ENCODE measurements at places on chromosomes 1 and 21. TPM values are rescaled to one million over a fixed set of nuclear protein-coding genes. Genes with fewer than 3 reads are reported as not detected.

TPTE gene
- not detected for polyA plus RNA-seq

DNA sequence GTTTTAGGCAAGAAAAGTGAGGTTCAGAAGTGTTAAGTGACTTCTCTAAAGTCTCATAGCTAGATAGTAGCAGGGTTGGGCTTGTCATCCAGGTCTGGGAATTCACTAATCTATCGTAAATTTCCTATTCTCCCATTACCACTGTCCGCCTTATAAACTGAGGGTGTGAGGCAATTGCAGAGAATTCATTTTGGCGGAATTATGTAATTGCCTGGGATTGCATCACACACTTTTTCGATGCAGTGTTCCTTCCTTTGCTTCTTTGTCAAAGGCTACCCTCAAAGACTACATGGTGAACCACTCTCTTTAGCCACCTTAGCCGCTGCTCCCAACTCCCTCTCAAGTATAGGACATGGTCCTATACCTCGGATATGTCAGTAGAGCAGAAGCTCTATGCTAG lies 19.1 kb downstream of the SELP start:
- H3K36me3 ChIP-seq = no peaks in the 10 kb centered on the region
- no peak overlapping the region for H3K27ac ChIP-seq
- peaks cover 7% of the 10 kb centered on the region for H3K27me3 ChIP-seq
- no peak overlapping the region for H3K4me3 ChIP-seq
- no peaks in the 10 kb centered on the region for H3K4me1 ChIP-seq

GRCh38 chr1:5110508-5110907 lies 456.1 kb downstream of the AJAP1 start:
- no peaks in the 10 kb centered on the region for H3K36me3 ChIP-seq
- no peak overlapping the region for H3K4me3 ChIP-seq
- peaks cover 3% of the 10 kb centered on the region for H3K27me3 ChIP-seq

DNA sequence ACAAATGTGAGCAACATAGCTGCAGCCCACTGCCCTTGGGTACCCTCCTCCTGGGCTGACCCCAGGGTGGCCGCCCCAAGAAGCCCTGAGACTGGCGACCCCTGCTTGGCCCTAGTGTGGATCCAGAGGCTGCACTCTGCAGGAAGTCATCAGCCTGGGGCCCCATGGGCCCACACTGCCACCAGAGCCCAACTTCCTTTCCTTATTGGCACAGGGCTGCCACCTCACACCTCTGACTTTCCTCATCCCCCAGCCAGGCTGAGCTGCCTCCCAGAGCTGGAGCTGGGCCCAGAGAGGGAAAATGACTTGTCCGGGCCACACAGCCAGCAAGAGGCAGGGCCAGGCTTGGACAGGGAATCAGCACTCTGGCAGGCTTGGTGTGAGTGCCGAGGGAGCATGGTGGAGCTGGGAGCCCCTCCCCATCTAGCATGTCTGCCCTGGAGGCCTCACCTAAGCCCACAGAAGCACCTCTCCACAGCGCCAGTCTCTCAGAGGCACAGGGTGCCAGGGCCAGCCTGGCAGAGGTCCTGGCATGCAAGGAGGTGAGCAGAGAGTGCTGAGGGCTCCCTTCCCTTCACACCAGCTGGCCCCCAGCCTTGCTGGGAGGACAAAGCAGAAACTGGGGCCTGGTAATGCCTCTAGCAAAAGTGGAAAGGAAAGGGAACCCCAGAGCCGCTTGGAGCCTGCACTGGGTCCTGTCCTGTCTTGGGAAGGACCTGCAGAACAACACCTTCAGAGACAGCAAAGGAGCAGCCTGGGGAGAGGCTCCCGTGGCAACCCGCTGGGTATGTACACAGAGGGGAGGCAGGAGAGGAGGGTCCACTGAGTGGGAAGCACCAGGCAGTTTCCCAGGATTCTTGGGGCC lies 3.2 kb downstream of the RAP1GAP start:
- no peaks in the 10 kb centered on the region for H3K27me3 ChIP-seq
- no peaks in the 10 kb centered on the region for H3K36me3 ChIP-seq
- no peak overlapping the region for H3K27ac ChIP-seq
- H3K4me1 ChIP-seq = peaks cover 25% of the 10 kb centered on the region
- DNase-seq = no peak

DNA sequence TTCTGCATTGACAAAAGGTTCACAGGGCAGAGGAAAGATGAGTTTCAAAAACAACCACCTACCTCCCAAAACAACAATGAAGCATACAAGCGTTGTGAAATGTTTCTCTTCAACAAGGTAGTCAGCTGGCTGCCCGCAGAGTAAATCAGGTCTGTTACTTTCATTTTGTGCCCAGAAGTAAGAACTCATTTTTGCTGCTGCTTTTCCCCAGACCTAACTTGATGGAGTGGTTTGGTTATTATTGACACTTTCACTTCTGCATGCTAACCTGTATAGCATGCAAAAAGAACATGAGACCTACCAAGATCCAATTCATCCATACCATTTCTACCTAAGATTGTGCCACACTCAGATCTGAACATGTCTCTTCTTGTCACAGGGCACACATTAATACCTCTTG lies 1.3 kb downstream of the SLC9C2 start:
- no peak overlapping the region for H3K27ac ChIP-seq
- no peaks in the 10 kb centered on the region for H3K36me3 ChIP-seq
- H3K4me3 ChIP-seq = no peak overlapping the region
- H3K27me3 ChIP-seq = no peaks in the 10 kb centered on the region

Measured in small intestine (tissue), 16 donors.